ENCODE measurements at places on chromosomes 3 and 15.

DNA sequence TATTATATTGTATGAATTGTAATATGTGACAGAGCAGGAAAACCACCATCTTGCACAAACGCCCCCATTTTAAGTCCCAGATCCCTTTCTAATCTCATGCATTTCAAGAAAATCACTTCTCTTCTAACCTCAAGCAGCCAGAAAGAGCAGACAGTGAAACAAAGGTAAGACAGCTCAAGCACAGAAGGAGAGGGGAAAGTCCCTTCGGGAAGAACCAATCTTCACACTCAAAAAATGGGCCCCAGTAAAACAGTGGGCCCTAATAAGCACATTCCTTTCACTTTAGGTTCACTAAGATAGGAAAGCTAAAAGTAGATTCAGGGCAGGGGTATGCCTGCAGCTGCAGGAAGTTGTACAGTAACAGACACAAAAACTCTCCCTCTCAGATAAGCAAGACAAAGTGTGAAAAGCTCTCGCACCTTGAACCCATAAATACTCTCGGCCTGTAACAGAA lies 1268.7 kb downstream of the SI start:
- DNase-seq, result no peak

- DNase-seq, result no peak
Observed at GRCh38 chr15:91444656-91445055, 344.6 kb downstream of the SV2B start.

GRCh38 chr15:77369168-77369567 lies 50.7 kb downstream of the PEAK1 start:
- no peak for DNase-seq

DNA sequence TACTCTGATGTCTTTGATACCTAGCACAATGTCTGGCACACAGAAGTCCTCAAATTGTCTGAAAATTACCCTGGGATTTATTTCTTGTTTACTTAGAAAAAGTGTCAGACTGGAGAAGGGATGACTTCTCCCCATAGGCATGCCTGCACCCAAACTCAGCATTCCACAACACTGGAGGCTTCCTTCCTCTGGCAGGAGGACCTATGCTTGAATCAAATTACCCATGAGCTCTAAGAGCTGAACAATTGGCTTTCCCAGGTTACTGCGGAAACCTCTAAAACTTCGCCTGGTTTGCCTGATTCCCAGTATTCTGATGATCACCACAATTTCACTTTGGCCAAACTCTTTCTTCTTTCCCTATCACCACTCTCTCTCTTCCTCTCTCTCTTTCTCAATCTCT lies 217.4 kb downstream of the DIPK2A start:
- DNase-seq, result no peak

- no peak for DNase-seq
Observed at GRCh38 chr15:91790836-91791235, 62.7 kb upstream of the SLCO3A1 start.

DNA sequence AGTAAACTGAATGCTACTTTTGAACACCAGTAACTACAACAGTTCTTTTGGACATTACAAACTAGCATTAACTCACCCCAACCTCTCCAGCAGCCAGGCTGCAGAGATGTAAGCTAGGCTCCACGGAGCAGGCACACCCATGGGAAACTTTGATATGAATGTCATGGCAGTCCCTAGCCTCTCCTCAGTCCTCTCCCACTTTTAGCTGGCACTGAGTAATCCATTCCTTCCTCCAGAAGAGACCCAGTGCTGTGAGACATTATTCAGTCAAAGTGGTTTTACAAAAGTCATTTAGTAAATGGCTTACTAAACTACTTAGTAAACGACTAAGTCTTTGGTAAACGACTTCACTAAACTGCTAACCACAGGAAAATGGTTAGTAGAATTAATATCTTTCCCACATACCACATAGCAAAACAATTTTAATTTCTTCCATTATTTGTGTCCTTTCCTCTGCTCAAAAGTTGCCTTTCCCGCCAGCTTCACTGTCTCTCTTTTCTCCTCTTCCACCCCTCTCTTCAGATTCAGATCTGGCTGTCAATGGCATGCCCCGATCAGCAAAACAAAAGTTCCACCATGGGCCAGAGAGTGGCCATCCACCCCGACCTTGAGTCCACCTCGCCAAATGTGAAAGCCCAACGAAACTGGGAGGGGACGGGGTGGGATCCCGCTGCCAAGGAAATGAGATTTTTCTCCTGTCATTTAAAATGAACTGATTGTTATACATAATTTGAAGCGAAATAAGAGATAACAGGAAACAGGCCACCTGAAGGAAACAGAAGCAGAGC lies 67.5 kb upstream of the TJP1 start:
- no peak for DNase-seq

DNA sequence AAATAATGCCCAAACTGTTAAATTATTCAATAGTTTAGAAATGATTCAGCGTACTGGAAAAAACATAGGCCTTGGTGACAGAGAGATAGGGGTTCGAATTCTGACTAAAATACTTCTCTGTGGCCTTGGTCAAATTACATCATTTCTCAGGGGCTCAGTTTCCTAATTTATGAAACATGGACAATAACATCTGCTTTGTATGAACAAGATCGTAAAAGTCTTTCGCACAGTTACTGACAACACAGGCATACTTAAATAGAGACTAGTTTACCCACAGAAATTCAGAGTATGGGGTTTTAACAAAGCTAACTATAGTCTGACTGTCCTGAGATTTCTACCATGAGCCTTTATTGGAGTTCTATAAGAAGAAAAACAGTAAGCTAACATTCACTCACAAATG lies 440.4 kb downstream of the FHIT start:
- DNase-seq, result no peak

- DNase-seq, result no peak
Observed at GRCh38 chr3:100067589-100067988, 46.7 kb downstream of the FILIP1L start.

GRCh38 chr3:182818296-182818978 lies 25.1 kb downstream of the ATP11B start:
- no peak for DNase-seq

- DNase-seq, result no peak
Observed at GRCh38 chr3:81752604-81753003, 8.8 kb downstream of the GBE1 start.

GRCh38 chr3:69342074-69342473 lies 43.8 kb downstream of the FRMD4B start:
- no peak for DNase-seq

DNA sequence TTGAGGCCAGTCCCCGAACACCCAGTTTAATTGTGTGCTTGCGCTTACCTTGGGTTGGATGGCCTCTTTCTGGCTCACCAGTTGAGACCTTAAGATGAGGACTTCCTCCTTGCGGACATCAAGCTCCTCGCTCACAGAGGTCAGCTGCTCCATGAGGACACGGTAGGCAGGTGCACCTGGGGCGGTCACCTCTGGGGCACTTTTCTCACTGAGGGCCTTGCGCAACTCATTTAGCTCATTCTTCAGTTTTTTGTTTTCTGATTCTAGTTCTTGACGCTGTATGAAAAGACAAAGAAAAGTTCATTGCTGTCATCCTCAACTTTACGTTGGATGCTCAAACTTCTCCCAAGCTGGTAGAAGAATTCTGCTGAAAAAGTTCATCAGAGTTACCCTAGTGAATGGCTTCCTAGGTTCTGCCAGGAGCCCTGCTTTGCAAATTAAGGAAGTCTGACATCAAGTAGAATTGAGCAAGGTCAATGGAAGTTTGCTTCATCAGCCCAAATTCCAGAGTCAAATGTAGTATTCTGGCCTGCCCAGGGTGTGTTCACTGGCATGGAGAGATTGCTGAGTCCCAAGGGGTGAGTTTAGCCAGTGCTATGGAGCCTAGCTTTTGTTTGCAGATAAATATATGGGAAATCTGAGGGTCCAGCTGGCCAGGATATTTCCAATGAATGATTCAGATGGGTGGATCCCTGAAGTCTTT lies 55.8 kb upstream of the MYO5C start:
- no peak for DNase-seq

DNA sequence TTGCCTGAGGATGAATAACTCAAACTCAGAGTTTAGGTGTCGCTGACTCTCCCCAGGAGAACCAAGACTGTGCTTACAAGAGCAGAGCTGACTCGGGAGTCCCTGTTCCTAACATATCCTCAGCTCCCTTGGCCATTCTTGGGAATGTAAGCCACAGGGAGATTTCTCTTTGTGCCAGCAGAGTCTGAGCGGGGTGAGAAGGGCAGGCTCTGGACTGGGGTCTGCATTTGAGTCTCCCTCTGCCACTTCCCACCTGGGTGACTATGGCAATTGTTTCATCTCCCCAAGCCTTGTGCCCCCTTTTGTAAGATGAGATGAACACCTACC lies 126.0 kb downstream of the ADAMTS17 start:
- no peak for DNase-seq

DNA sequence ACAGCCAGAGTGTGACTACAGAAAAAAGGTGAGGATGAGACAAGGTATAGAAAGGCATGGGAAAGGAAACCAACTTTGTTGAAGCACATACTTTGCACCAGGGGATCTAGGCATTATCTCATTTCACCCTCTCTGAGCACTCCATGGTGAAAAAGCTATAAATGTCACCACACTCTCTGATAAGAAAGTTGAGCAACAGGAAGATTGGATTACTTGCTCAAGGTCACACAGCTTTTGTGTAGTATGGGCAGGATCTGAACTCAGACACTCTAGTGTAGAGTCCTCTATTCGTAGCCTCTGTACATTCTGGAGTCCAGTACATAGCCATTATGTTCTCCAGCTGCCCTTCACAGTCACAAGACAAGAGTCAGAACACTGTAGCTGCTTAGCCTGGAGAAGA lies 163.4 kb upstream of the SEMA6D start:
- no peak for DNase-seq
